ENCODE measurements at places on chromosomes 11 and 22.

- DNase-seq, result peak; percentile 28
Observed at GRCh38 chr22:44455151-44455962, 42.7 kb downstream of the RTL6 start.

- DNase-seq, result no peak
Observed at GRCh38 chr11:100525635-100526034, 161.5 kb upstream of the ARHGAP42 start.

- DNase-seq, result no peak
Observed at GRCh38 chr11:89433278-89433677, 57.9 kb downstream of the NOX4 start.

DNA sequence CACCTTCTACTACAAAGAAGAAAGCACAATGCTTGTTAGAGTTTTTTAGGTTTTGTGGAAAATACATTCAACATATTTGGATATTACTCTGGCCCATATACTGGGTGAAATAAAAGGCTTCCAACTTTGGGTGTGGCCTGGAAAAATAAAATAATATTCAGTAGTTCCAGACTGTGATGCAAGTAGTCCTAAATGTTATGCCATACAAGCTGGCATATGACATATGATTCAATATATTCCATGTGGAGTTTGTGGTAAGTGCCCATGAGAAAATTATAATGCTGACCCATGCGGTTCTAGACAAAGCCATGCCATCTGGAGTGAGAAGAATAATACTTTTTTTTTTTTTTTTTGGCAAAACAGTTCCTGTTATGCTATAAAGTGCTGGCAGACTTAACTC, 683.3 kb downstream of the LUZP2 start:
- no peak for DNase-seq

DNA sequence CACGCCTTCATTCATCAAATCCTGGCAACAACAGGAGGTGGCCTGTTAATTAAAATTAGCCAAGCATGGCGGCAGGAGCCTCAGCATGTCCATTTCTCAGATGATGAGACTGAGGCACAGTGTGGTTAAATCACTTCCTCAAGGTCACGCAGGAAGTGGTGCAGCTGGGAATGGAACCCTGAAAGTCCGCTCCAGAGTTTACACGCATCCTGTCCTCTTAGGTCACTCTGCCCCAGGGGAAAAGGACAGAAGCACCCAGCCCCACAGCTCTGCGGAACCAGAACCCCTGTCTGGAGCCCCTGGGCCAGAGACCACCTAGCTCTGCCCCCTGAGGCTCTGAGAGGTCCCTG, 19.6 kb downstream of the RPL3 start:
- no peak for DNase-seq

GRCh38 chr11:126544108-126545056, 188.9 kb downstream of the ST3GAL4 start:
- no peak for DNase-seq

DNA sequence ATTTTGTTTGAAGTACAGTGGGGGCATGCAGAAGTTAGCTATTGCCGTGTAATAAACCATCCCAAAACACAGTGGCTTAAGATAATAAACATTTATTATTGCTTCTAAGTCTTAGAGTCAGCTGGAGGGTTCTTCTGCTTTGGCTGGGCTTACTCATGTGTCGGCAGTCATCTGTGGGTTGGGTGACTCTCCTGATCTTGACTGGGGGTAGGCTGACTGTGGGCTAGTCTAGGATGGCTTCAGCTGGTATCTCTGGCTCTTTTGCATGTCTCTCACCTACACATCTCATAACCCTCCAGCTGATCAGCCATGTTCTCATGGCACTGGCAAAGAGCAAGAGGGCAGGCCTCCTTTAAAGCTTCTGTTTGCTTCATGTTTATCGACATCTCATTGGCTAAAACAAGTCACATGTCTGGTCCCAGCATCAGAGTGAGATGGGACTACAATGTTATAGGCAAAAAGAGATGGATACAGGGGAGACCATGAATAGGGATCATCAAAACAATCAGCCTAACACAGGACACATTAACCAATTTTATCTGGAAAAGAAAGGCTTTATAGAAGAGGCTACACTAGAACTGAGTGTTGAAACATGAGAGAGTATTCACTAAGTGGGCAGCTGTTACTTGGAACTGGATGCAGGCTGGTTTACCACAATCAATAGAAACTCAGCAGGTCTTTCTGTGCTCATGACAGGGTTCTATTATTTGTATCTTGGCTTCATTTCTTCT, 5.1 kb downstream of the LRRC51 start:
- DNase-seq, result no peak

DNA sequence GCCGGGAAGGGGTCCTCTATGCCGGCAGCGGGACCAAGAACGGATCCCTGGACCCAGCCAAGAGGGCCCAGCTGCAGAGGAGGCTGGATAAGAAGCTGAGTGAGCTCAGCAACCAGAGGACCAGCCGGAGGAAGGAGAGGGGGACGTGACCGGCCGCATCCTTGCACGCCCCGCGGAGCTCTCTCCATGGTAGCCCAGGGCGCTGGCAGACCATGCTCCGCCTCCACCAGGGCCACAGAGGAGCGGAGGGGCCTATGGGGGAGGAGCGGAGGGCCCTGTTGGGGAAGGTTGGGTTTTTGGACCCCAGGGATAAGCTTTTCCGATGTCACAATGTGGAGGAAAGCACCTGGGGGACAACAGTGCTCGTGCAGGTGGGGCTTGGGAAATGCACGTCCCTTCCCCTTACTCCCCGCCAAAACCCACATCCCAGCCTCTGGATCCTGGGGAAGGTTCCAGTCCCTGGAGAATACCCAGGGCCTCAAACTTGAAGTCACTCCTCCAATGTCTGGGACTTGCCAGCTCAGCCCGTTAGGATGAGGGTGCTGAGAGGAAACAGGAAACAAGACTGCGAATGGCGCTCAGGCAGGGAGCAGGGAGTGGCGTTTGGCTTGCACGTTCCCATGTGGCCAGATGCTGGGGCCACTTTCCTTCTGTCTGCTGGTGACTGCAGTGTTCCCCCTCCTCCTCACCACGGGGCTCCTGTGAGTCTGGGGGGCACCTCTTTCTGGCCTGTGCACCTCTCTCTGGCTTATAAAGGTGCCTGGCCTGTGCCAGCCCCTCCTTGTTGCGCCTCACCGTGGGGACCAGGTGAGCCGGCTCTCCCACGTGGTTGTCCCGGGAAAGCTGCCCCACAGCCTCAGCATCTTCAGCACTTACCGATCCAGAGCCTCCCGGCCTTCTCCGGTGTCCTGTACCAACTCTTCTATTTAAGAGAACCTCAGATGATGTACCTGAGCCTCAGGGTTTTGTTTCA, 36.2 kb downstream of the IGHMBP2 start:
- DNase-seq, result no peak

DNA sequence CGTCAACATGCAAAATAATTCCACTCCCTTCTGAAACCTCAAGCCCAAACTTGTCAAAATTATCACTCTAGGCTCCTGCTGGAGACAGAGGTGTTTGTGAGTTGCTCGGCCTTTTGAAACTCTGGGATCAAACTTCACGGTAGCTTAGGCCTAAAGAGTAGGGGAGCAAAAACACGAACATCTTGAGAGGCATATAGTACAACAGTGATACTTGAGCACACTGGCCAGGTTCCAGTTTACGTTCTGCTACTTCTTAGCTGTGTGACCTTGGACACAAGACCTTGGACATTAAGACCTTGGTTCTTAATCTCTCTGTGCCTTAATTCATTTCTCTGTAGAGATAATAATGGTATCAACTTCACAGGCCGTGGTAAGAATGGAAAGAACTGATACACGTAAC, 123.5 kb upstream of the LMO1 start:
- no peak for DNase-seq

DNA sequence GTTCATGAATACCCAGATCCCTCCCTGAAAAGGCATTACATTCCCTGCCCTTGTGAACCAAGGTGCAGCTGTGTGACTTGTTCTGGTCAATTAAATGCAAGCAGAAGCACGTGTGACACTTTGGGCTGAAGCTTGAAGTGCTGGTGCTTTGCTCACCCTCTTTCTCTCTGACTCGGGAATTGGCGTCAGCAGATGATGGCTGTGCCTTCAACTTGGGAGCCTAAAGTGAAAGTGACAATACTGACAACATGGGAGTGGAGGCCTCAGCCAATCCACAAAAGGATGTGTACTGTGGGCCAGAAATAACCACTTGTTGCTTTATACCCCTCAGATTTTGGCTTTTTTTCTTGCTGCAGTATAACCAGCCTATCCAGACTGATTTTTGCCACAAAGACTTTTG, 148.3 kb upstream of the THY1 start:
- DNase-seq, result no peak

DNA sequence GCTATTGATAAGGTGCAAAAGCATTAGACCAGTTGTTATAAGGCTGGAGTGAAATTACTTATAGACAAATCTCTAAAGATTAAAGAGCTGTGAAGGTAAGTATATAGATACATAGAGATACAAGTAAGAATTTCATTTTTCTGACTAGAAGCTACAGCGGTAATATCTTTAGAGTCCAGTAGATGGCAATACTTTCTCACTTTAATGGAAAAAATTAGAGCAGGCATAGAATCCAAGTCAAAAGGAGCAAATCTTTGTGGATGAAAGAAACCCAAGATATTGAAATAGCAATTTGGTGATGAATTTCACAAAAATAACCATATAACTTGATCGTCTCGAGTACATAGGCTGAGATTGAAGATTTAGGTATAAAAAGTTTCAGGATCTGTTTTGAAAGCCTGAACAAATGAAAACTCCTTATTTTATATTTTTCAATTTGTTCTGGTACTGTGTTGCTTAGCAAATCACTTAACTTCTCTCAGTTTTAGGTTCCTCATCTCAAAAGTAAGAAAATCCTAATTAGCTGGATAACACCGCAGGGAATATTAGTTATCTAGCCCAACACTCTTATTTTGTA, 81.9 kb downstream of the UVRAG start:
- DNase-seq, result no peak

Measured in stimulated activated CD8-positive, alpha-beta memory T cell treated with anti-CD3 and anti-CD28 coated beads, Interleukin-4, amount 100 ng/mL, for 1 hour (primary cell).